ENCODE measurements at places on chromosomes 7 and 10.

DNA sequence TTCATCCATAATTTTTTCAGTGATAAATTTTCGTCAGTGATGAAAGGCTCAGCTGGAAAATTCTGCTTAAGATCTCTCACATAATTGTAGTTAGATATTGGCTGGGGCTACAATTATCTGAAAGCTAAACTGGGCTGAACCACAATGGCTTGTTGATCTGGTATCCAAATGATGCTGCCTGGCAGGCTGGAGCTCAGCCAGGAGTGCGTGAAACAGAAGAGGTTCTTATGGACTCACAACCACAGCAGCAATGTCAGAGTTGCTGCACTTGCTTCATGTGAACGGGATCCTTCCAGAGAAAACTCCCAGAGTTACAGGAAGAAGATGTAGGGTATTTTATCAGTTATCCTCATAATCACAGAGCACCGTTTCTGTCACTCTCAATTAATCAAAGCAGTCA, 533.2 kb upstream of the POM121L12 start:
- no peak for DNase-seq

DNA sequence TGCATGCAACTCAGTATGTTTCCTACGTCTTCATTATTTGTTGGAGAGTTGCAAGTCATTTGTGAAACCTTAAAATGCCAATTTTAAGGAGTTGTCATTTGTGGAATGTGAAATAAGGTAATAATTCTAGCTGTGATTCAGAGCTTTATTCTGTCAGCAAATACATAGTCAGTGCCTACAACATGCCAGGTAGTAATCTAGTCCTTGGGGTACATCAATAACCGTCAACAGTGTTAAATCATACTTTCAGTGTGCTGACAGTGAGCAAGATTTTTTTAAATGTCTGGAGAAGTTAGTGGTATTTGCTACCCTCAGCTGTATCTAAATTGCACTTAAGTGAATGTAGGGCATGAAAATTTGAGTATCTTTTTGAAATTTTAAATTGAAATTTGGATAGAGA, 36.7 kb downstream of the MPLKIP start:
- DNase-seq, result no peak

DNA sequence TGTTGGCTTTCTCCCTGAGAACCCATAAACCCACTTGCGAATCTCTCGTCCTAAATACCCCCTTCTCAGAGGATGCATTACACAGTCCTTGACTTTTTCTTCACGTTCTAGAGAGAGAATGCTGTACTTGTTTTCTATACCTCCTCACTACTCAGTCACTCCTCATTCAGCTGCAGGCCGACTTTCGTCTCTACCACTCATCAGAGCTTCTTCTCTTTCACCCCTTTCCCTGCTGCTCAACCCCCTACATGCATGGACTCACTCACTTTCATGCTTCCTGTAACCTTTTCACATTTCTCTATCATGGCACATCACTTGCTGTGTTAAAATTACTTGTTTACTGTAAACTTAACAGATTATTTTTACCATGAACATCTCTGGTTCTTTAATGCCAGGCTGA, 19.8 kb downstream of the MDFIC start:
- DNase-seq, result no peak

DNA sequence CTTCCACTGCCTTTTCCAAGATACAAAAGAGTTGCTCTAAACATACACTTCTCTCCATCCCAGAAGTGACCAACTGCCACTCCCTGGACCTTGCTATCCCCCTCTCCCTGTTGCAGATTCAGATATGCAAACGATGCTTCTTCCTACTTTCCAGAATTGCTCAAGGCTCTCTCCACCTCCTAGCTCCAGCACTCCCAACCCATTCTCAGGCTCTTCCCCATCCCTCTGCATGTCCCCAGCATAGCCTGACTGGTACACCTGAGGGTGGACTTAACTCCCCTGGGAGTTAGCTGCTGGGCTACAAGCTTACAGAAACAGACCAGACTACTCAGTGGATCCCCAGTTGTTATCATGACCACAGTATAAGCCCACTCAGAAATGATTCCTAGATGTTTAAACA, 27.6 kb downstream of the MKRN1 start:
- no peak for DNase-seq

- DNase-seq, result no peak
These were observed 313.5 kb downstream of the CCDC3 start for GRCh38 chr10:12687996-12688395.

All from GM12891 (cell line).